ENCODE measurements at places on chromosomes 7 and 10.

- DNase-seq, result no peak
These were observed 49.6 kb downstream of the LGI1 start for GRCh38 chr10:93807371-93807770.

DNA sequence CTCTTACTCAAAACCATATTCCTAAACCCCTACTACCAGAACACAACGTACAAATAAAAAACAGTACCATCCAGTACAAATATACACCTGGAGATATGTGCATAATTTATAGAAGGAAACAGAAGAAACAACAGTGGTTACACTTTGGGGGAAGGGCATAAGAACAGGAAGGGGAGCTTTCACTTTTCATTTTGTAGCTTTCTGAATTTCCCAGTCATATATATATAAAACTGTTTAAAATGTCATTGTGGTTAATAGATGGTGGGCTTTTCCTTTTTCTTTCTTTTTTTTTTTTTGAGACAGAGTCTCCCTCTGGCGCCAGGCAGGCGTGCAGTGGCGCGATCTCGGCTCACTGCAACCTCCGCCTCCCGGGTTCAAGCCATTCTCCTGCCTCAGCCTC lies 47.2 kb downstream of the MALSU1 start:
- DNase-seq, result no peak

DNA sequence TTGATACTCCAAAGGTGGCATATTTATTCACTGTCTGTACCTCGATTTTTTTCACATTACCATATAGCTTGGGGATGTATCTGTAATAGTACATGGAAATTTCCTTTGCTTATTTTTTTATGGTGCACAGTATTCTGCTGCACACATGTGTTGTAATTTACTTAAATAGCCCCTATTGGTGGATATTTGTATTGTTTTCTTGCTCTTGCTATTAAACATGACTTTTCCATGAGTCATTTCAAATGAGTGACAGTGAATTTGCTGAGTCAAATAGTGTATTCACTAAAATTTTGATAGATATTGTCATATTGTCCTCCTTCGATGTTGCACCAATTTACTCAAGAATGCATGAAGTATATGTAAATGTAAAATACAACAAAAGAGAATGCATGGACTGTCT lies 122.7 kb upstream of the STEAP4 start:
- no peak for DNase-seq

DNA sequence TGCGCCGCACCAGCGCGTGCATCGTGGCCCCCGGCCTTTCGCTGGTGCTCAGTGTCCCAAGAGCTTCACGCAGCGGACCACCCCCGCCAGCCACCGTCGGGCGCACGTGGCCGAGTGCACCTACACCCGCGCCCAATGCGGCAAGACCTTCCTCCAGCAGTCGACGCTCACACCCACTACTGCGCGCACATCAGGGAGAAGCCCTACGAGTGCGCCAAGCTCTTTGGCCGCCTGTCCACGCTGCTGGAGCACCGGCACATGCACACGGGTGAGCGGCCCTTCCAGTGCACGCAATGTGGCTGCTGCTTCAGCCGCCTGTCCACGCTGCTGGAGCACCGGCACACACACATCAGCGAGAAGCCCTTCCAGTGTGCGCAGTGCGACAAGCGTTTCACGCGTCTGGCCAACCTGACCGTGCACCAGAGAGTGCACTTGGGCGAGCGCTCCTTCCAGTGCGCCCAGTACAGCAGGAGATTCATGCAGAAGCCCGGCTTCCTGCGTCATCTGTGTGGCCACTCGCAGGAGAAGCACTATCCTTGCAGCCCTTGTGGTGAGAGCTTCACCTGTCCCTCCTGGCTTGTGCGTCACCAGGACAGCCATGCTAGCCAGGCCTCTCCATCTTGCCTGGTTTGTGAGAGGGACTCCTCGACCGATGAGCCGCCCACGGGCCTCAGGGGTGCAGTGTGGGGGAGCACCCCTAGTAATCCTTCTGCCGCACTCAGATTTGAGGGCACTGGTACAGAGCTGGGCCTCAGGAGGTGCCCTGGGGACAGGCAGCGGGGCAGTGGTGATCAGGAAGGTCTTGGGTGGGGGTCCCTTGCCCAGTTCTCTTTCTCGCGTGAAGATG lies 32.9 kb downstream of the ZNF783 start:
- no peak for DNase-seq

DNA sequence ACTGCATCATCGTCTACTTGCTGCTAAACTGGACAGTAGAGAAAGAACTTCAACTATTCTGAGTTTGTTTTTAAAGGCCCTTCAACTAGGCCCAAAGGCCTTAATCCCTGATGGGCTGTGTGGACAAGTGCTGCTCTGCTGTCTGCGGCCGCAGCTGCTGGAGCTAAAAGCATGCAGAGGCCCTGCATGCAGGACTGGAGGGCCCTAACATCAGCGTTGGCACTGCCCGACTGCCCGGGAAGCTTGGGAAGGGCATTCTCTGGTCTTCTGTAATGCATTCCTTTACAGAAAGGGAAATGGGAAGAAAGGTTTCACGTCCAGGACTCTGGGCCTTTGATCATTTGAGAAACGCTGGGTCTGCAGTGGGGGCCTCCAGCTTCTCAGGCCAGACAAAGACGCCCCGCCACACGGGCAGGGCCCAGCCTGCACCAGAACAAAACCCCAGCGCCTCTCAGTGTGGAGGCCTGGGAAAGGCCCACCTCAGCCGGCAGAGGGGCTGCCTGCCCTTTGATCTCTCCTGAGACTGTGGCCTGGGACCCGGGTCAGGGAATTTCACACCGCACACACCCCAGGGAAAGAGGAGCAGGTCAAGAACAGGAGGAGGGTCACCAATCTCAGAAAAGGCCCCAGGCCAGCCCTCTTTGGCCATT lies 229.3 kb downstream of the DNAJB6 start:
- no peak for DNase-seq

GRCh38 chr7:2892549-2892948 lies 48.4 kb upstream of the GNA12 start:
- DNase-seq, result no peak

GRCh38 chr10:6657196-6657595 lies 77.1 kb upstream of the PRKCQ start:
- DNase-seq, result no peak

GRCh38 chr7:46512891-46513413 lies 591.9 kb upstream of the IGFBP3 start:
- DNase-seq, result no peak

DNA sequence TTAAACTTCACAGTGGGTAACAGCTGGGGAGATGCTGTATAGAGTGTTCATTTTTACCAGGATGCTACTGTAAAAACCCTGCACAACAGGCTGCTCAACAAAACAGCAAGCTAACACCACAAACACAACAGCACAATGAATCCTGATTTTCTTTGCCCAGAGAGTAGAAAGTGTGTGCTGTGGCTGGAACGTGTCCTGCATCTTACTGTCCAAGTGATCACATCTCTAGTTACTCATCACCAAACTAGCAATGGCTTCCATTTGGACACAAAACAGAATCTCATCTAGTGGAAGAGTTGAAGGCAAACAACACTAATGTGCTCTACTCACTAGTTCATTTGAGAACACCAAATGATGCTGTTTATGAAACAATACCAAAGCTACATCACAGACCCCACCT lies 121.2 kb downstream of the SLC25A13 start:
- no peak for DNase-seq

DNA sequence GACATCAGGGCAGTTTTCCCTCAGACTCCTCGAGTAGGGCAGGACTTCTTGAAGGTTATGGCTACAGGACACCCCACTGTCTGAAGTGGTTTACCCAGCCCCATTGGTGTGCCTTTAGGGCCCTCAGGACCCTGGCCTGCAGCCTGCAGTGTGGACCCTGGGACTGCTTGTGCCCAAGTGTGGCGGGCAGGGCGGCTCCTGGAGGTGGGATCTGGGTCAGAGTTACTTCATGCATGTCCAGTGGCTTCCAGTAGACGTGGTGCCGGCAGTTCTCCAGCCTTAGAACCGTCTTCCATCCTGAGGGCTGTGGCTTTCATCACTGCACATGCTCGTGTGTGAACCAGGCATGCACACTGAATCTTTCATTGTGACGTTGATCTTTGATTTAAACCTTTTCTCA lies 16.7 kb downstream of the EIF3B start:
- DNase-seq, result no peak

GRCh38 chr7:141354251-141354650 lies 197.0 kb upstream of the AGK start:
- no peak for DNase-seq

DNA sequence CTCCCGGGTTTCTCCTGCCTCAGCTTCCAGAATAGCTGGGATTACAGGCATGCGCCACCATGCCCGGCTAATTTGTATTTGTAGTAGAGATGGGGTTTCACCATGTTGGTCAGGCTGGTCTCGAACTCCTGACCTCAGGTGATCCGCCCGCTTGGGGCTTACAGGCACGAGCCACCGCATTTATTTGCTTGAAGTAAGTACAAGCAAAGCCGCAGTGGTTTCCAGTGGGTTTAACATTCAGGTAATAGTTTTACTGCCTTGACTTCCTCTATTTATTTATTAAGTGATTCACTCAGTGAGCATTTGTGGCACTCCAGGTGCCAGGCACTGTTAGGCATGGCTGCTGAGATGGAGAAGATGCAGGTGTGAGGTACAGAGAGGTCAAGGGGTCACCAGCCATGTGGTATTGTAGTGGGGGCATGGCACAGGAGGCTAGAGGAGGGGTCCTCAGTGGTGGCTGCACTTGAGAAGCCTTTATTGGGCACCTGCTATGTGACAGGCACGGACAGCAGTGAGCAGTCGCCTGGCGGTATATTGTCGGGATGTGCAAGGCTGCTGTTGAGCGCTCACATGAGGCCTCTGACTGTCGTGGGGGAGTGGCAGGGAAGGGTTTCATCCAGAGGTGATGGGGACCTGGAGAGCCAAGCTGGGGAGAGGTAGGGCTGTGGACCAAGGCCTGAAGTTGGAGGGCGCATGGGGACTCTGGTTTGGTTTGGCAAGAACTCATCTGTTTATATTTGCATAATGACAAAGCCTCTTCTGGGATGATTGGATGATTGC lies 54.9 kb downstream of the DOCK1 start:
- no peak for DNase-seq

GRCh38 chr10:61890881-61891409 lies 10.6 kb upstream of the ARID5B start:
- DNase-seq, result no peak

GRCh38 chr10:16116404-16117304 lies 256.3 kb upstream of the MINDY3 start:
- DNase-seq, result no peak

- no peak for DNase-seq
These were observed 33.3 kb downstream of the TSPAN14 start for GRCh38 chr10:80487421-80487785.

GRCh38 chr10:8337332-8337651 lies 282.8 kb downstream of the GATA3 start:
- no peak for DNase-seq

DNA sequence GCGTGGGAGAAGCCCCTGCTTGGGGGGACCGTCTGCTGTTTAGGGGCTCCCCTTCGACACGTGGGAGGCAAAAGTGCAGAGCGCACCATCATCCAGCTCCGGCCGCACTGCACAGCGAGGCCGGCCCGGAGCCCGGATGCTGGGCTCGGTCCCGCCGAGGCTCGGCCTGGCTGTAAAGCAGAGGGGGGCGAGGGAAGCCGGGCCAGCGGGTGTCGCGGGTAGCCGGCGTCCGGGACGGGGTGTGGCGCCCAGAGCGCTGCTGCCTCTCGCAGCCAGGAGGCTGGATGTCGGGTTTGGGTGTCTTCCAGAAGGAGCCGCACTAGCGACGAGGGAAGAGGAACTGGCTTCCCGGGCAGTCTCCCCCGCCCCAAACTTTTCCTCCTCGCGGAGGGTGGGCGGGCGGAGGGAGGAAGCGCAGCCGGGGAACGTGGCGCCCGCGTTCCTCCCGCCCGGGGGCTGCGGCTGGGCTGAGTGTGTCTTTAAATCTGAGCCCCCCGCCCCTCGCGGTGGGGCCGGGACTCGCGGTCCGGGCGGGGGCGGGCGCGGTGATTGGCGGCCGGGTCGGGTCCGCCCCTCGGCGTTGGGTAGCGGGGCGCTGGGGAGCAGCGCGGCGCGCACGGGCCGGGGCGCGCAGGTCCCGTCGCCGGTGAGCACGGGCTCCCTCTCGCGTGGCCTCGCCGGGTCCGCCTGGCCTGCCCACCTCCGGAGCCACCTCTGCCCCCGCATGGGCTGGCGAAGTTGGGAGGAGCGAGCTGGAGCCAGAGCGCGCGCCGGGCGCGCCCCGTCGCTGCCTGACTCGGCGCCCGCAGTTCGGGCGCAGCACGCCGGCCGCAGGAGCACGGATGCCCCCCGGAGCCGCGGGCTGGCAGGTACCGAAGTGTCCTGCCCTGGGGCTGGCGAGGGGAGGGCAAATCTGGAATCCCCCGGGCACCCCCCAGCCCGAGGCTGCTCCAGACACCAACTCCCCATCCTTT lies at the start of gene PALD1:
Gene PALD1 (plus strand): TSS at position 577 of the 974 bp plus-strand sequence. CDS start 47,185 bp downstream, outside the sequence.
- DNase-seq, result peak; percentile 63

DNA sequence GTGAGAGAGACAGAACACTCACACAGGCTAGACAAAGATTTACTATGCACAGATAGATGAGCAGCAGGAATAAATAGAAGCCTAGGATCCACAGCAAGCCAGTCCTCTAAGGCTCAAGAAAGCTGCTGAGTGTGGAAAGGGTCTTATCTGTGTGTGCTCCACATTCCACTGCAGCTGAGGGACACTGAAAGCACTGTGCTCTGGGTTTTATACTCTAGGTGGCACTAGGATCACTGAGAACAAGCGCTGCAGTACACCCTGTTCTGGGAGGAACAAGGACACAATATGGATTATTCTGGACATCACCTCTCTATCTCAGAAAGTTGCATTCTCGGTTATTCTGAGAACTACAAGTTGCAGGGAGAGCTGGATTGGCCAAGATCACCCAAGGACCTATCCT lies 4.9 kb upstream of the KLHL7 start:
- no peak for DNase-seq

- no peak for DNase-seq
These were observed 14.5 kb upstream of the VCL start for GRCh38 chr10:73983096-73984047.

- DNase-seq, result peak; percentile 64
These were observed 10.5 kb upstream of the MTPAP start for GRCh38 chr10:30359373-30360206.

DNA sequence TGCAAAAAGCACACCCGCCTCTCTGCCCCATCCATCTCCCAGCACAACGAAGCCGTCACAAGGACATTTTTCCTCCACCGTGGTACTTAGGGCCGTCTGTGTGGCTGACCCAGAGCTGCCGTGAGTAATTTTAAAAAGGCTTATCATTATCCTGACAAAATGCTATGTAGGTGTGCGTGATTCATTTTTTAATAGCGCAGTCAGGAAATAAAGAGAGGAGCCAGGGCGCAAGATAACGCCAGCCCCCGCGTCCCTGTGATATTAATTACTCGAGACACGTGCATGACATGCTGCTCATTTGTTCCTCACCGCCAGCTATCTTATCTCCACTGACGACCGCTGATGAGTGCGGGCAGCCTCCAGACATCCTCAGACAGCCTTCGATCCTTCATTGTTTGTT lies 332.7 kb upstream of the PFKP start:
- no peak for DNase-seq

DNA sequence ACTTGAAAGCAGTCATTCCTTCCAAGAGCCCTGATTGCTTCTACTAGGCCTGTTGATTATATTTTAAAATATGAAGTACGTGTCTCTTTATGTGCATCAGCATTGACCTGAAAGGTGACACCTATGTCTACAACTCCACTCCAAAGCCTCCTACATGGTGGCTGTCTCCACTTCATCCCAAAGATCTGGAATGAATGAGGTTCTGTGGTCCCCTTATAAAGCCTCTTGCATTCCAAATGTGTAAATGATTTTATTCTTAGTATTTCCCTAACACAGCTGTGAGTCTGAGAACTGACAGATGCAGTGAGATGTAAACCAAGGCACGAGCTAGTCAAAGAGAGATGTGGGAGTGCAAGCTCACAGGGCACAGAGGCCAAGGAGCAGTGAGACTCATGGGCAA lies 176.0 kb upstream of the SVIL start:
- no peak for DNase-seq

All from D721Med (cell line).